ENCODE measurements at places on chromosomes 7 and 10. TPM values are rescaled to one million over a fixed set of nuclear protein-coding genes. Genes with fewer than 3 reads are reported as not detected.
A peak's percentile ranks its signal among the peaks of the same experiment; 100 is the strongest.

DNA sequence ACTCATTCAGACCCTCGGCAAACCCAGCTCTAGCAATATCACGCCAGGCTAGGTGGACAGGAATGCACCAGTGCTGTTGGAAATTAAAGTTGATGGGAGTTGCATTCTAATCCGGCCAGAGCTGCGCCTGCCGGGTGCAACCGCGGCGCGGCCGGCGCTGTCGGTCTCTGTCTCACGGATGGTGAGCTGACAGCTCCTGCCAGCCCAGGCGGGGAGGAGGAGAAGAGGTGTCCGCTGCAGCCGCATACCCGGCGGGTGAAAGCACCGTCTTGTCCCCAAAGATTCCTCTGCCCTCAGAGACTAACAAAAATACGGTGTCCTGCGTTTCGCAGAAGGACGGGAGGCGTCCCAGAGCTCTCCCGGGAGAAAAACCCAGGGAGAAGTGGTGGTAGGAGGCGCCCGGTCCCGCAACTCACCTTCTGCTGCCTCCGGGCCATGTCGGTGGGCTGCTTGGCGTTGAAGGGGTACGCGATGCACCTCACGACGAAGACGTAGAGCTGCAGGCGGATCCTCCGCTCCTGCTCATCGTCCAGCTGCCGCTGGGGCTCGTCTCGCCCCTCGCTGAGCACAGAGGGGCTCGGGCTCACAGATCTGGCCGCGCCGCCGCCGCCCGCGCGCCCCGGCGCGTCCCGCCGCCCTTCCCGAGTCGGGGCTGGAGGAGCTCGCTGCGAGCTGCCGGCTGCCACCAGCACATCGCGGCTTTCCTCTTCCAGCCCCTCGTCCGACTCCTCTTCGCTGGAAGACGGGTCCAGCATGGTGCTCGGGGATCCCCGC lies 490 bp downstream of the CADPS2 start:
- DNase-seq, result peak; percentile 51

DNA sequence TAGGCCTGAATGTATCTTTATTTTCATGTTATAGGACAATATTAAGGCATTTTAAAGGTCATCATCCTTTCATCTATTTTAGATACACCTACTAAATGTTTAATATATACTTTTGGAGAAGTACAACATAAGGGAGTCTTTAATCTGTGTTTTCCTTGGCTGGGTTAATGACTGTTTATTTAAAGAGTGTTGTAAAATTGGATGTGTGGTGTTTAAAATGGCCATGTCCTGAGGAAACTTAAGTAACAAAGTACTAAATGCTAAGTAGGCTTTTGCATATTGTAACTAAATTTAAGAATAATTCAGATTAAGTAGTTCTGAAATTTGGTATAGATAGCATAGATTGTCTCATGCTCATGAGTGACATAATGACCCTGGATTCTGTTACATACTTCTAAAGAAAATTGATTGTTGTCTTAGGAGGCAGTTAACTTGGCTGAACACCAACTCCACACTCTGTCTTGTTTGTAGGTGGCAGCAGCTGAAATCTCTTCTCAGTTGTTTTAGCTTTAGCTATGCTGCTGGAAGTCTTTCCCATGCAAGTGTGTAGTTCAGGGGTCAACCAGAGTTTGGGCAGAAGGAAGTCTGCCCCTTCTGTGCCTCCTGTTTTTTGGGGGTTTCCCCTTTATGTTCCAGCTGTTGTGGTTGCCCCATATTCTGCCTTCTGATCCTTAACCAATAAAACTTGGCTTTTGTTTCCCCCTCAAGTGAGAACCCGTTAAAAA lies 29.2 kb downstream of the DLD start:
- peak; percentile 56 for DNase-seq

Gene GATA3
- not detected for total RNA-seq

Gene HYAL4
- total RNA-seq, result not detected
